ENCODE measurements at places on chromosomes 12 and 14.

- no peak for DNase-seq
- no peak overlapping the region for H3K4me3 ChIP-seq
- H3K27me3 ChIP-seq = no peaks in the 10 kb centered on the region
- H3K36me3 ChIP-seq = no peaks in the 10 kb centered on the region
- H3K27ac ChIP-seq = no peak overlapping the region
Observed at GRCh38 chr12:82458101-82458500, 99.8 kb downstream of the METTL25 start.

- peaks cover 38% of the 10 kb centered on the region for H3K4me1 ChIP-seq
- peaks cover 8% of the 10 kb centered on the region for H3K27me3 ChIP-seq
- H3K27ac ChIP-seq = no peak overlapping the region
- DNase-seq = no peak
- peaks cover under 1% of the 10 kb centered on the region for H3K36me3 ChIP-seq
- H3K4me3 ChIP-seq = no peak overlapping the region
Observed at GRCh38 chr14:22820731-22821130, 5.5 kb upstream of the SLC7A7 start.

DNA sequence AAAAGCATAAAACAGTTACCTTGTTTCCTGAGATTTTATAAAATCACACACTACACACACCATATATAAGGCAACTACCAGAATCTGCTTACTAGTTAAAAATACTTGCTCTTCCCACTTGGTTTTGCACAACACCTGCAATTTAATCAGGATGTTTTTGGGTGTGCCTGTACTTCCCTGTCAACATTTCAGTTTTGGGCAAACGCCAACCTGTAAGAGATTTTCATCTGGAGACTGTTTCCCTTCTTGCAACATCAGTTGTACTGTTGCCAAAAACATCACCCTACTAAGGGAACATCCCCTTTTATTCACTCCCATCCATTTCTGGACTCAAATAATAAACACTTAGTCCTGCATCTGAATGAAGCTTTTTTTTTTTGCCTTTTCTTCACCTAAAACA lies 172.3 kb downstream of the DUSP6 start:
- peaks cover 6% of the 10 kb centered on the region for H3K36me3 ChIP-seq
- H3K27me3 ChIP-seq = no peaks in the 10 kb centered on the region
- peak overlapping the region; percentile 48 for H3K4me3 ChIP-seq
- peak overlapping the region; percentile 95 for H3K27ac ChIP-seq
- DNase-seq = no peak

GRCh38 chr12:104680491-104680890 lies 223.7 kb downstream of the CHST11 start:
- H3K36me3 ChIP-seq = peaks cover 18% of the 10 kb centered on the region
- peak overlapping the region; percentile 1 for H3K4me3 ChIP-seq
- peaks cover 84% of the 10 kb centered on the region for H3K4me1 ChIP-seq

GRCh38 chr12:101909646-101910045 lies 32.3 kb downstream of the DRAM1 start:
- peaks cover 1% of the 10 kb centered on the region for H3K36me3 ChIP-seq
- H3K4me3 ChIP-seq = no peak overlapping the region
- DNase-seq = no peak
- no peak overlapping the region for H3K27ac ChIP-seq

DNA sequence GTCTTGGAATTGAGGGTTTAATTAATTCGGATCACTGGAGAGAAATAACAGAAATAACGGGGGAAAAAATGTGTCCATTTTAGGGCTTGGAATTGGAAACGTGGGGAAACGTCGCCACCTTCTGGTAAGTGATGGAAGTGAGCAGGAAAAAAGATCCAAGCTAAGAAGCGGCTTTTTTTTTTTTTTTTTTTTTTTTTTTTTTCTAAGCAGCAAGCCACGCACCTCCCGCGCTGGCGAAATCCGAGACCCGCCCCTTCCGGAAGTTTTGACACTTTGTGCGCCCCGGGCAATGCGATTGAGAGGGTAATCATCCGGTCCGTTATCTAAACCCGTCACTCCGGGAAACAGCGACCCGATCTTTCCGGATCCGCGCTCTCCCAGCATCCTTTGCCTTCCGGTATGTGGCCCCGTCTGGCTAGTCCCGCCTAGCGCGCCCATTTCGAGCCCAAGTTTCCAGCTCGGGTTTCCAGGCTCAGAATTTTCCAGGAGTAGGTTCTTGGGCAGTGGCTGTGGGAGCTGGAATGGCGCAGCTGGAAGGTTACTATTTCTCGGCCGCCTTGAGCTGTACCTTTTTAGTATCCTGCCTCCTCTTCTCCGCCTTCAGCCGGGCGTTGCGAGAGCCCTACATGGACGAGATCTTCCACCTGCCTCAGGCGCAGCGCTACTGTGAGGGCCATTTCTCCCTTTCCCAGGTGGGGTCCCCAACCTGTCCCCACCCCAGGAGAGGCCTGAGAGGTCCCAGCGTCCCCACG lies at the start of gene ALG10:
Gene ALG10, plus strand, starts transcription at position 418 of the 752 bp plus-strand sequence. Its CDS starts 104 bp downstream, at position 522.
- H3K4me3 ChIP-seq = peak within 1 kb of the TSS; percentile 96
- H3K4me1 ChIP-seq = peaks cover 35% of the 10 kb centered on the region
- DNase-seq = peak; percentile 95

GRCh38 chr12:2980630-2981029 lies 21.4 kb downstream of the TEAD4 start:
- no peaks in the 10 kb centered on the region for H3K36me3 ChIP-seq
- no peaks in the 10 kb centered on the region for H3K4me1 ChIP-seq
- no peak overlapping the region for H3K27ac ChIP-seq

- no peak overlapping the region for H3K4me3 ChIP-seq
- DNase-seq = no peak
- peaks cover 20% of the 10 kb centered on the region for H3K4me1 ChIP-seq
- no peaks in the 10 kb centered on the region for H3K27me3 ChIP-seq
- no peak overlapping the region for H3K27ac ChIP-seq
Observed at GRCh38 chr14:99472937-99473336, 7.7 kb downstream of the SETD3 start.

DNA sequence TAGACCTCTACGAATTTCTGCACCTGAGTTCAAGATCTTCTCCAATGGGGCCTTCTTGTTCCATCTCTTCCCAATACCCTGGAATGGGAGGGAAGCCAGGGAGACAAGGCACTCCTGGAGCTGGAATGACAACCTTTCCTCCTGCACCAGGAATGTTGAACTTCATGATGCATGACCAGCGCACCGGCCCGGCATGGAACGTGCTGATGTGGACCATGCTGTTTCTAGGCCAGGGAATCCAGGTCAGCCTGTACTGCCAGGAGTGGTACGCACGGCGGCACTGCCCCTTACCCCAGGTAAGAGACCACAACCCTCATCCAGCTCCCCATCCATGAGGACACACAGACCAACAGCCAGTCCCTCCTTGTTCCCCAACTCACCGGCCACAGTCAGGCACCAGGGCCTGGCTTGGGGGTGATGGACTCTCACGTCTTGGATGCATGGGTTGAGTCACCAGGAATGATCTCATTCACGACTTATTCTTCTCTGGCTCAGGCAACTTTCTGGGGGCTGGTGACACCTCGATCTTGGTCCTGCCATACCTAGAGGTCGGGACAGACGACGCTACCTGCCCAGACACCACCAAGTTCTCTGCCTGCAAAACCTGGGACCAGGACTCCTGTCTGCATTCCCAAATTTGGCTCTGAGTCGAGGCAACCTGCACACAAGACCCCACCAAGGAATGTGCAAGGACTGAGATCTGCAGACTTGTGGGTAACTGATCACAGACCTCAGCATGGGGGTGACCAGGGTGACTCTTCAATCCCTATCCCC lies 20.5 kb downstream of the SOAT2 start:
- no peak overlapping the region for H3K27ac ChIP-seq
- H3K27me3 ChIP-seq = peaks cover 16% of the 10 kb centered on the region
- no peaks in the 10 kb centered on the region for H3K4me1 ChIP-seq
- no peak for DNase-seq

DNA sequence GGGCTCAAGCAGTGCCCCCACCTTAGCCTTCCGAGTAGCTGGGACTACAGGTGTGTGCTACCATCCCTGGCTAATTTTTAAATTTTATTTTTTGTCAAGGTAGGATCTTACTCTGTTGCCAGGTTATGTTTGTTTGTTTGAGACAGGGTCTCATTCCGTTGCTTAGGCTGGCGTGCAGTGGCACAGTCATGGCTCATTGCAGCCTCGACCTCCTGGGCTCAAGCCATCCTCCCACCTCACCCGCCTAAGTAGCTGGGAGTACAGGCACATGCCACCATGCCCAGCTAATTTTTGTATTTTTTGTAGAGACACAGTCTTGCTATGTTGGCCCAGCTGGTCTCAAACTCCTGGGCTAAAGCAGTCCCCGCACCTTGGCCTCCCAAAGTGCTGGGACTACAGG lies 83.3 kb upstream of the KCNH3 start:
- peaks cover 13% of the 10 kb centered on the region for H3K4me1 ChIP-seq
- no peak for DNase-seq
- no peaks in the 10 kb centered on the region for H3K27me3 ChIP-seq
- H3K27ac ChIP-seq = no peak overlapping the region

GRCh38 chr12:19665121-19665900 lies 226.0 kb downstream of the AEBP2 start:
- H3K4me1 ChIP-seq = no peaks in the 10 kb centered on the region
- no peak overlapping the region for H3K27ac ChIP-seq
- no peak for DNase-seq
- no peaks in the 10 kb centered on the region for H3K36me3 ChIP-seq
- peaks cover 10% of the 10 kb centered on the region for H3K27me3 ChIP-seq
- H3K4me3 ChIP-seq = no peak overlapping the region

- H3K27ac ChIP-seq = peak overlapping the region; percentile 90
- H3K36me3 ChIP-seq = peaks cover 4% of the 10 kb centered on the region
- DNase-seq = no peak
- H3K27me3 ChIP-seq = peaks cover 4% of the 10 kb centered on the region
- peak overlapping the region; percentile 90 for H3K4me3 ChIP-seq
- peaks cover 37% of the 10 kb centered on the region for H3K4me1 ChIP-seq
Observed at GRCh38 chr12:42143452-42144157, 1.1 kb downstream of the GXYLT1 start.

- H3K27me3 ChIP-seq = no peaks in the 10 kb centered on the region
- H3K4me3 ChIP-seq = no peak overlapping the region
- no peaks in the 10 kb centered on the region for H3K4me1 ChIP-seq
- no peak for DNase-seq
- H3K27ac ChIP-seq = no peak overlapping the region
Observed at GRCh38 chr12:2974560-2974971, 15.4 kb downstream of the TEAD4 start.

DNA sequence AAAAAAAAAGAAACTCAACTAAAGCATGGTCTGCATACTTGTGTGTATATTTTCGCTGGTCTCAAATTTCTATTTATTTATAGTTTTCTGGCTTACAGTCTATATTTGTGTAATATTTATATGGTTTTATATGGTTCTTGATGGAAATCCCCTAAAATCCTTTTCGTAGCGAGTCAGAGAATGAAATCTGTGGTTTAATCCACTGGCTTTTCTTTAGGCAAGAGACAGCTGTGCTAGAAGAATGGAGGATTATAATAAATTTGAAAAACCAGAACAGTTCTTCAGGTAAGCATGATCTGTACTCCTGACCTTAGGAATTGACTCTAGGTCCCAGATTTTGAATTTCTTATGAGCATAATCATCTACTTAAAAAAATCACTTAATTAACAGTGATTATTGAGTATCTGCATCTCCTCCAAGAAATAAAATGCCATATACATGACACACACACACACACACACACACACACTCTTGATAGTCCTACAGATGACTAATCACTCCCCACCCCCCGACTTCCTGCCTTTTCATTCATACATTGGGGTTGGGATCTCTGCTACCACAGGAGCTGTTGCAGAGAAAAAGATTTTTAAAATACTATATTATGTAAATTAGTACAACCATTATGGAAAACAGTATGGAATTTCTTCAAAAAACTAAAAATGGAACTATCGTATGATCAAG lies 113.4 kb downstream of the CRADD start:
- H3K27ac ChIP-seq = no peak overlapping the region
- H3K4me3 ChIP-seq = no peak overlapping the region
- peaks cover 30% of the 10 kb centered on the region for H3K4me1 ChIP-seq
- peaks cover 6% of the 10 kb centered on the region for H3K36me3 ChIP-seq

DNA sequence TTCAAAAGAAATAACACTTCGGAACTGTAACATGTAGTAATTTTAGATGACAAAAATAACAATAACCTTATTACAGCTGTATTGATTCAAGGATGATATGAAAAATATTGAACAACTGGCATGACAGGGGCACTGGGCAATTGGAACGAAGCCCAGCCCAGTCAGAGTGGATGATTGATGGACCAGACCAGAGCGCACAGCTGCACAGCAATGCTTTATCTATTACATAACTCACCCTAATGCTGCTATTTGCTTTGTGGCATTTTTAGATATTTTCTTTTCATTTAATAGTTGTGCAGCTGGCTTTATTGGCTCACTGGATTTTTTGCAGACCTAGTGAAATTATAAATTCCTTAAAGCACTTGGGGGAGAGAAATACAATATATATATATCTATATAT lies 26.9 kb upstream of the FERMT2 start:
- no peak for DNase-seq
- H3K27me3 ChIP-seq = peaks cover 4% of the 10 kb centered on the region
- H3K4me1 ChIP-seq = no peaks in the 10 kb centered on the region
- no peak overlapping the region for H3K4me3 ChIP-seq

DNA sequence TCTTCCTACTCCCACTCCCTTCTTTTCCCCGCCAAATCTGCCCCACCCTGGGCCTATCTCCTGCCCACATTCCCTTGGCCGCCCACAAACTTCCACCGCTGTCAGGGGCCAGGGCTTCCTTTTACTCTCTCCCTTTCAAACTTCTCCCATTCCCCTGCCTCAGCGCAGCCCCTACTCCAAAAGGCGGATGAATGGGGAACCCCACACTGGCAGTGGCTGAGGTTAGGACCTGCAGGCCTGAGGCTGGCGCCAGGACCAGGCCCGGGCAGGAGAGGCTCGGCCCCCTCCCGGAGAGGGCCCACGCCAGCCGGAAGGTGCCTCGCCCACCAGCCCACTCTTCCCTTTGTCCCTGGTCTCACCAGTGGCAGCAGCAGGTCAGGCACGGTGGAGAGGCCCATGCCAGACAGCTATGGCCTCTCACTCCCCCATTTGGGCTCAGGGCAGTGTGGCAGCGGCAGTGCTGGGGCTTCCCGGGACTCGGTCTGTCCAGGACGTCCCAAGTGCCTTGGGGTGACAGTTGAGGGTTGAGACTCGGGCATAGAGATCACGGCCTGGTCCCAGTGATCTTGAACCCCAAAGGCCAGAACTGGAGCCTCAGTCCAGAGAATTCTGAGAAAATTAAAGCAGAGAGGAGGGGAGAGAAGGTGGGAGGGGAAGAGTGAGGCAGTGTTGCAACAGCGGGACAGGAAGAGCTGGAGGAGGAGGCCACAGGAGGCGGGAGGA lies at the start of gene TNFRSF1A:
Gene TNFRSF1A, minus strand, starts transcription at position 660 of the 723 bp plus-strand sequence. Its CDS starts 262 bp downstream, at position 398.
- no peaks in the 10 kb centered on the region for H3K27me3 ChIP-seq
- H3K4me1 ChIP-seq = peaks cover 38% of the 10 kb centered on the region
- H3K4me3 ChIP-seq = no peak within 1 kb of the TSS

- peak overlapping the region; percentile 100 for H3K27ac ChIP-seq
- peak overlapping the region; percentile 97 for H3K4me3 ChIP-seq
- no peak for DNase-seq
- peaks cover 35% of the 10 kb centered on the region for H3K36me3 ChIP-seq
- H3K4me1 ChIP-seq = peaks cover 38% of the 10 kb centered on the region
Observed at GRCh38 chr14:92122761-92123160, 992 bp downstream of the CPSF2 start.

DNA sequence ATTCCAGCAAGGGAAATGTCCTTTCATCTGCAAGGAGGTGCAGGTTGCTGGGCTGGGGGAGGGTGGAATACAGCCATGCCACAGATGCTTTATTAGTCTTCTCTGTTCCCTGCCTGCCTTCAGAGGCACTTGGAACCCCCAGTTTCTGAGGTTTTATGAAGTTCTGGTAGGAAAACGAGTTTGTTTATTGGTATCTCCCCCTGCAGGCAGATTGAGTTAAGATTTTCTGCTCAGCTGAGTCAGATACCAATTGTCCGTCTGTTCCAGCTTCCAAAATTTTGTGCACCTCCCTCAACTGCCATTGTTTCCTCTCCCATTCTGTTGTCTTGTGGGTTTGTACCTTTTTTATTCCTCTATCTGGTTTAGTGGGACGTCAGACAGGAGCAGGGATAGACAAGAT lies 155.6 kb downstream of the ETV6 start:
- peaks cover 88% of the 10 kb centered on the region for H3K4me1 ChIP-seq
- H3K36me3 ChIP-seq = peaks cover 66% of the 10 kb centered on the region
- peak overlapping the region; percentile 4 for H3K27ac ChIP-seq
- no peaks in the 10 kb centered on the region for H3K27me3 ChIP-seq

Data from activated T-helper 1 cell treated with anti-CD3 and anti-CD28 coated beads, Interleukin-12 subunit alpha, Interleukin-12 subunit beta, Interleukin-2, Interleukin-4 antibody, amounts not matched to agents 30 ng/mL and 10 ng/mL and 1 ng/mL, durations not matched to agents 14 hours and 24 hours and 36 hours (primary cell).